ENCODE measurements at places on chromosomes 16 and 17. TPM values are rescaled to one million over a fixed set of nuclear protein-coding genes. Genes with fewer than 3 reads are reported as not detected.

DNA sequence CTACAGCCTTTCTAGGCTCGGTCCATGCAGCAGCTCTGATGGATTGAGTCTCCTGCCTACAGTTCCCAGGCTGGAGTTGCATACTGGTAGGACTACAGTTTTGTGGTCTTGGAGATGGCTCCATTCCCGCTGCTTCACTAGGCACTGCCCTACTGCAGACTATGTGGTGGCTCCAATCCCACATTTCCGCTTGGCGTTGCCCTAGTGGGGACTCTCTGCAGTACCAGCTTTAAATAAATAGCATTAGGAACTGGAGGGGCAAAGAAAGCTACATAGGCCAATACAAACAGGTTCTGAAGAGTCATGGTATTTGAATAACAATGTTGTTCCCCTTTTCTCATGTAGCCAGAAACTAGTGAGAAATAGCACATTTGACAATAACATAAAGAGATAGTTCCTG lies 5.4 kb upstream of the GOSR2 start:
- H3K4me1 ChIP-seq = no peaks in the 10 kb centered on the region
- H3K4me3 ChIP-seq = no peak overlapping the region
- H3K27ac ChIP-seq = no peak overlapping the region
- no peaks in the 10 kb centered on the region for H3K27me3 ChIP-seq
- no peaks in the 10 kb centered on the region for H3K36me3 ChIP-seq

- H3K27ac ChIP-seq = no peak overlapping the region
- H3K36me3 ChIP-seq = no peaks in the 10 kb centered on the region
- no peak for DNase-seq
- H3K4me1 ChIP-seq = no peaks in the 10 kb centered on the region
- H3K4me3 ChIP-seq = no peak overlapping the region
- H3K27me3 ChIP-seq = no peaks in the 10 kb centered on the region
Measured at GRCh38 chr16:50050802-50051201, 15.0 kb upstream of the HEATR3 start.

GRCh38 chr17:36602924-36603384 lies 1.6 kb downstream of the MRM1 start:
- no peak overlapping the region for H3K27ac ChIP-seq
- DNase-seq = peak; percentile 56
- H3K4me3 ChIP-seq = peak overlapping the region; percentile 92
- H3K4me1 ChIP-seq = peaks cover 14% of the 10 kb centered on the region

- H3K4me1 ChIP-seq = no peaks in the 10 kb centered on the region
- no peak overlapping the region for H3K4me3 ChIP-seq
- DNase-seq = no peak
- no peaks in the 10 kb centered on the region for H3K36me3 ChIP-seq
- H3K27me3 ChIP-seq = no peaks in the 10 kb centered on the region
- H3K27ac ChIP-seq = no peak overlapping the region
Measured at GRCh38 chr17:74119965-74120364, 83.5 kb upstream of the RPL38 start.

- no peak overlapping the region for H3K4me3 ChIP-seq
- H3K27ac ChIP-seq = no peak overlapping the region
- DNase-seq = no peak
- no peaks in the 10 kb centered on the region for H3K36me3 ChIP-seq
- H3K4me1 ChIP-seq = peaks cover 6% of the 10 kb centered on the region
Measured at GRCh38 chr17:44967026-44967906, 837 bp downstream of the C1QL1 start.

DNA sequence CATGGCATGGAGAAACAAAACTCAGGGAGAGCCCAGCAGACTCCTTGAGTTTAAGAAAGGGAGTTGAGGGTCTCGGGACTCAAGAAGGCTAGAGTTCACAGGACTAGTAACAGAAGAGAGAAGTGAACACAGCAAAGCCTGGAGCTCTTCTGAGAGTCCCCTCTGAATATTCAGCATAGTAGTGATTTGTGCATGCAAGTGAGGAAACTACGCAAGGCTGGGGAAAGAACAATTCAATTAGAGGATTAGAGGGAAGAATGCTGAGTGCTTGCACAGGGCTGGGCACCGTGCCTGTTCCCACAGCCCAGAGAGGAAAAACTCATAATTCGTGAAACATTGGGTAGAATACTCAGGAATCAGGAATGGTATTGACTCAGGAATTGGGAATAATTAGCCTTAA lies 540.0 kb upstream of the SALL1 start:
- DNase-seq = no peak
- no peaks in the 10 kb centered on the region for H3K27me3 ChIP-seq
- no peaks in the 10 kb centered on the region for H3K36me3 ChIP-seq
- no peaks in the 10 kb centered on the region for H3K4me1 ChIP-seq

GRCh38 chr17:72244956-72245355 lies 124.1 kb downstream of the SOX9 start:
- no peaks in the 10 kb centered on the region for H3K36me3 ChIP-seq
- no peak overlapping the region for H3K4me3 ChIP-seq
- no peaks in the 10 kb centered on the region for H3K4me1 ChIP-seq
- H3K27ac ChIP-seq = no peak overlapping the region
- no peak for DNase-seq
- H3K27me3 ChIP-seq = no peaks in the 10 kb centered on the region

GFER gene
- total RNA-seq = 34.2 TPM

GRCh38 chr17:57987581-57988300 lies at the start of gene VEZF1:
VEZF1 (minus strand) TSS chr17:57988254; CDS start chr17:57988111, 143 bp downstream.
- H3K27ac ChIP-seq = peak within 1 kb of the TSS; percentile 94
- no peaks in the 10 kb centered on the region for H3K27me3 ChIP-seq
- no peaks in the 10 kb centered on the region for H3K36me3 ChIP-seq
- DNase-seq = peak; percentile 92

- no peak for DNase-seq
- peaks cover 7% of the 10 kb centered on the region for H3K4me1 ChIP-seq
- no peaks in the 10 kb centered on the region for H3K36me3 ChIP-seq
Measured at GRCh38 chr17:38577244-38577643, 28.5 kb downstream of the SRCIN1 start.

- DNase-seq = no peak
- no peak overlapping the region for H3K4me3 ChIP-seq
Measured at GRCh38 chr16:55506708-55507107, 2.2 kb upstream of the LPCAT2 start.

DNA sequence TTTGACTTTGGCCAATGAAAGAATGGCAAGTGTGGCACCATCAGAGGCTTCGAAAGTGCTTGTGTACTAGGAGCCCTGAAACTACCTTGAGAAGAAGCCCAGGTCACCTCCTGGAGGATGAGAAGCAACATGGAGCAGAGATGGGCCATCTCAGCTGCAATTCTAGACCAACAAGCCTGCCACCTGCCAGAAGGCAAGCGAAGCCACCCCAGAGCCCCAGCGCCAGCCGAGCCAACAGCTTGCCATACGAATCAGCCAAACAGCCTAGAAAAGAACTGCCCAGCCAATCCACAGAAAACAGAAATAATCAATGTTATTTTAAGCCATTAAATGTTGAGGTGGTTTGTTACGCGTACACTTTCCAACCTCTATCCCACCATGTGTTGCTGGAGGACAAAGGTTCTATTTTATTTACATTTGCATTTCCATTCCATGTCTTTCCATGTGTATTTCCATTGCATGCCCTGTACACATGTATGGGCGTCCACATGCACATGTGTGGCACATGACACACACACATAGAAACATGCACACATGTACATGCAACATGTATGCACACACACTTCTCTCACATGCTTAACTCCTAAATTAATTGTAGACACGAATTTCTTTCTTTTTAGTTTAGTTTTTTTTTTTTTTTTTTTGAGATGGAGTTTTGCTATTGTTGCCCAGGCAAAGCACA lies 144.3 kb upstream of the TNRC6C start:
- H3K36me3 ChIP-seq = no peaks in the 10 kb centered on the region
- peaks cover 16% of the 10 kb centered on the region for H3K4me1 ChIP-seq
- no peak overlapping the region for H3K27ac ChIP-seq
- no peaks in the 10 kb centered on the region for H3K27me3 ChIP-seq
- H3K4me3 ChIP-seq = no peak overlapping the region

GRCh38 chr17:79365836-79366770 lies 244.7 kb downstream of the RBFOX3 start:
- peak; percentile 38 for DNase-seq
- no peak overlapping the region for H3K4me3 ChIP-seq
- no peak overlapping the region for H3K27ac ChIP-seq
- no peaks in the 10 kb centered on the region for H3K4me1 ChIP-seq

CCL8 gene
- 0.42 TPM for total RNA-seq

ZNF19 gene
- total RNA-seq = 1.2 TPM

COPZ2 gene
- 130 TPM for total RNA-seq

All from psoas muscle (tissue), 8 donors.